ENCODE measurements at places on chromosomes 11 and 22.

GRCh38 chr11:129770993-129771392 is 44.7 kb upstream of the TMEM45B start:
- DNase-seq, result no peak

DNA sequence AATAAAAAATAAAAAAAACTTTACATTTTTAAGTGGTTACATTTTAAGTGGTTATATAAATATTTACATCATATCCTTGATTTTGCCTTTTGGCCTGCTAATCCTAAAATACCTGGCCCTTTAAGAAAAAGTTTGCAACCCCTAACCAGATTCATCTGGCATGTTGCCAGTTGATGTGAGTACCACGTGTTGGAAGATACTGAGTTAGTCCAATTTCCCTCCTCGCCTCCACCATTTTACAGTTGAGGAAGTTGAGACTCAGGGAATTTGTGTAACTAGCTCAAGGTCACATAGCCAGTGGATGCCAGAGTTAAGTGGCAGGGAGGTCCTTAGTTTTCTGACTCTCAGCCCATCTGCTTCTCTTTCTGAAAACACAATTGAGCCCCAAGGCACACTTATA is 5.1 kb downstream of the ELF5 start:
- no peak for DNase-seq

DNA sequence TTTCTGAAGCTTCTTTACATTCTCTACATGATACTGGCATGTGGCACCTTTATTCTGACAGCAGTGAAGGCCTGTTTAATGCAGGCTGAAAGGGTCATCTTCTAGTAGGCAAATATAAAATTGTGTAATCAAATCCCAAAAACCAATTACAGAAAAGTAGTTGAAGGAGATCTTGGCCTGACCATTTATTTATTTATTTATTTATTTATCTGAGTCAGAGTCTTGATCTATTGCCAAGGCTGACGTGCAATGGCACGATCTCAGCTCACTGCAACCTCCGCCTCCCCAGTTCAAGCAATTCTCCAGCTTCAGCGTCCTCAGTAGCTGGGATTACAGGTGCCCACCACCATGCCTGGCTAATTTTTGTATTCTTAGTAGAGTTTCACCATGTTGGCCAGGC is 22.7 kb upstream of the CECR2 start:
- no peak for DNase-seq

GRCh38 chr11:104394508-104394907 is 230.6 kb upstream of the PDGFD start:
- no peak for DNase-seq

DNA sequence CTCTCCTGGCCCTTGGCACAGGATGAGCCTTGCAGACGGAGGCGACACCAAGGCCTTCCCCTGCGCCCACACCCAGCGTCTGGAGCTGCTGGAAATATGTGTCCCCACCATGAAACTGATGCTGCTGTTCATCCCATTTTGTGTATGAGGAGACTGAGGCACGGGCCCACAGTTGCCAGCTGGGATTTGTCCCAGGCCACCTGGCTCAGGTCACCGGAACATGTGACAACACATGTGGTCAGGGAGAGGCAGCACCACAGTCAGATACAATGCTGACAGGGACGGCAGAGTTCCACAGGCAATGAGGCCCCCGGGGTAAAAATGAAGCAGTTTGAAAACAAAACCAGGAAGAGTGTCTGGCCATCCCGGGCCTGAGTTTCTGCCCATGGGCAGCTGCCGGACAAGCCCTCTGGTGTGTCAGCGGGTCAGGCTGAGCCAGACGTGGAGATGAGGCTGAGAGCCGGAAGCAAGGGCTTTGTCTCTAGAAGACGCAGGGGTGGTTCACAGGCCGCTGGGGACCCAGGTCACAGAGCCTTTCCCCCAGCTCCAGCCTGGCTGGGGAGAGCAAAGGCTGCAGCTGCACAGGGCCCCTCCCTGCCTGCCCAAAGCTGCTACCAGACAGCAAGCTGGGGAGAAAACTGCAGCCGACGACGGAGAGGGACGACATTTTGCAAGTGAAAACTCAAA is 80.7 kb downstream of the CDKN1C start:
- DNase-seq, result no peak

DNA sequence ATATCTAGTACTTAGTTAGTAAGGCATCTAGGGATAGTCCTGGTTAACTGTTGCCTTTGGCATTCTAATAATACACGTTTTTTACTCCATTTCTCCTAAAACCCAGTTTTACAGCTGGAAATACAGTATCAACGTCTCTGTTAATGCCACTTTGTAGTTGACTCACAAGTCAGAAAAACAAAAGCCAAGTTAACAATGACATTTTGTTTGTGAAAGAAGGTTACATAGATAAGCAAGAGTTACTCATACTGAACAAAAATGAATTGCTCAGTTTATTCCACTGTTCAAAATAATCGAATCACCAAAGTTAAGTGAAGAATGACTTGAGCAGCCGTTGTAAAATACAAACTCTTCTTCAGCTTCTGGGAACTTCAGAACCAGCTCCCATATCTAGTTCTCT is 540.3 kb downstream of the ETS1 start:
- no peak for DNase-seq

GRCh38 chr11:116885951-116886655 is 48.7 kb upstream of the APOA1 start:
- DNase-seq, result no peak

- no peak for DNase-seq
Observed at GRCh38 chr11:116874251-116874650, 36.8 kb upstream of the APOA1 start.

DNA sequence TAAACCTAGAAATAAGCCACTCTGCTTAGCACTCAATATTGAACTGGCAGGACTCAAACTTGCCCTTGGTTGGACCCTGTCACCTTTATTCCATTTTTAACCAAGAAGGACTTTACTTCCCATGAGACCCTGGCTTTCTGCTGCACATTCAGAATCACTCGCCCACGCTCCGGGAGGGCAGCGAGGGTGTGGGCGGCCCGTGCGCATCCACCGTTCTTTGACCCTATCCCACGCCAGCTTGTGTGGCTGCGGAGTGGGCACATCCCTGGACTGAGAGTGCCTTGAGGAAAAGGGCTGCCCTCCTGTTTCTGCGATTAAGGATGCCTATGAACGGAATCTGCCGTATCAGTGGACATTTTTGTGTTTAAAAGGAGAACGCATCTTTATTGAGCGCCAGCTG is 39.6 kb downstream of the TRIM44 start:
- DNase-seq, result no peak

- no peak for DNase-seq
Observed at GRCh38 chr11:295351-296170, 3.8 kb downstream of the IFITM5 start.

GRCh38 chr11:35114906-35115687 is 23.9 kb upstream of the CD44 start:
- DNase-seq, result no peak

DNA sequence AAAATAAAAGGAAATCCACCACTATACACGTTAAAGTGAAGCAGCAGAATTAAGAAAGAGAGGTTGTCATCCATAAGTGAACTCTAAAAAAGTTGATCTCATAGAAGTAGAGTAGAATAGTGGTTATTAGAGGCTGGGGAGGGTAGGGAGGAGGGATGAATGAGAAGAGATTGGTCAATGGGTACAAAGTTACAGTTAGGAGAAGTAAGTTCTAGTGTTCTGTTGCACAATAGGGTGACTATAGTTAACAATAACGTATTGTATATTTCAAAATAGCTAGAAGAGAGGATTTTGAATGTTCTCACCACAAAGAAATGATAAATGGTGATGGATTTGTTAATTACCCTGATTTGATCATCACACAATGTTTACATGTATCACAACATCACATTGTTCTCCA is 72.0 kb downstream of the CD82 start:
- DNase-seq, result no peak

DNA sequence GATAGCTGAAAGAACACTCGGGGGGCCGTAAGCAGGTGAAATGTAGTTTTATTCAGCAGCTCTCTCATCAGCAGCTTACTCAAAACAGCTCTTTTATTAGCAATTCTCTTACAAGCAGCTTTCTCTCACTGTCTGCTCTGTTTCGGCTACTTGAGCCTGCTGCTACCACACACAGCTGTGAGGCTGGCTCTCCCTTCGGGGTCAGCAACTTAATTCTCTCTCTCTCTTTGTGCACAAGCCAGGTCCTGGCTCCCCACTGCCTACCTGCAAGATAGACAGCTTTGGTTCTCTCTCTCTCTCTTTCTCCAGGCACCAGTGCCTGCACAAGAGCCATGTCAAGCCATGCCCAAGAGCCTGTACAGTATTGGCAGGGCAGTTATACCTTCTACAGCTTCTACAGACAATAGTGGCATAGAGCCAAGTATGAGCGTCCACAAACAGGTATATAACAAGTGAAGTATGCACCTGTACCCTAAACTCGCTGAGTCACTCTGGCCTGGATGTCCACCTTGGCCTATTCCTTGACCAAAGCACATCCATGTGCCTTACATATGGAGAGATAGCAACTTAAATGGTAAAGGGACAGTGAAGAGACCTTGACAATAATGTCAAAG is 110.8 kb downstream of the MTNR1B start:
- no peak for DNase-seq

GRCh38 chr11:120613264-120614226 is 102.0 kb downstream of the GRIK4 start:
- DNase-seq, result peak; percentile 76

DNA sequence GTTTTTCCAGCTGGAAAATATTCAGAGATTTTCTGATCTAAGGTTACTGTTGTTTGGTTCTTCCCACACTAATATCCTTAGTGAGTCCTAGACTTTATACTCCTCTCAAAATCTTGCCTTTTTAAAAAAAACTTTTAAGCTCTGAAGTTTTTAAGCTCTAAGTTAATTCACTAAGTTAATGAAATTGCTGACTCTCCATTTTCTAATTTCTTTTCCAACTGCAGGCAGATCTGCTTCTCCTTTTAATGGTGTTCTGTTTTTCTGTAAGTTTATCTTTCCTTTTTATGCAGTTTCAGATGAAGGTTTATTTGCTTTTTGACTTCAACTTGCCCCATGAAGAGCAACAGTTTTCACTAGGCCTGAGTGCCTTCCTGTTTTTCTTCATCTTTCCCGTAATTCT is 125.8 kb upstream of the ARHGAP42 start:
- DNase-seq, result no peak

DNA sequence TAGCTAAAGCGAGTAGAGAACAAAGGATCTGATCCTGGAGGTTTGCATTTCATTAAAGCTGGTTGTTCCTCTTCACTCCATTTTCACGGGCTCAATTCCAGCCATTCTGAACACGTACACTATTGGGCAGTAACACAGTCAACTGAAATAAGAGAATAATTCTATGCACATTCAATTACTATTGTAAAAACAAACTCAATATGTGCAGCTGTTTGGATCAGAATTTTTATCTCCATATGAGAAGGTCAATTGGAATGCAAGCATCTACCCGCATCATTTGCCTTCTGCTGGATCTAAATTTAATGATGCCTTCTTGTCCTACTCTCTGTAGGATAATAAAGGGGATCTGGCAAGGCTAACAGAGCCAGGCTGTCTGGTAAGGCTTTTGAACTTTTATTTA is 562.8 kb upstream of the CCDC179 start:
- DNase-seq, result no peak

GRCh38 chr11:61057615-61058014 is 44.7 kb upstream of the CD5 start:
- no peak for DNase-seq

DNA sequence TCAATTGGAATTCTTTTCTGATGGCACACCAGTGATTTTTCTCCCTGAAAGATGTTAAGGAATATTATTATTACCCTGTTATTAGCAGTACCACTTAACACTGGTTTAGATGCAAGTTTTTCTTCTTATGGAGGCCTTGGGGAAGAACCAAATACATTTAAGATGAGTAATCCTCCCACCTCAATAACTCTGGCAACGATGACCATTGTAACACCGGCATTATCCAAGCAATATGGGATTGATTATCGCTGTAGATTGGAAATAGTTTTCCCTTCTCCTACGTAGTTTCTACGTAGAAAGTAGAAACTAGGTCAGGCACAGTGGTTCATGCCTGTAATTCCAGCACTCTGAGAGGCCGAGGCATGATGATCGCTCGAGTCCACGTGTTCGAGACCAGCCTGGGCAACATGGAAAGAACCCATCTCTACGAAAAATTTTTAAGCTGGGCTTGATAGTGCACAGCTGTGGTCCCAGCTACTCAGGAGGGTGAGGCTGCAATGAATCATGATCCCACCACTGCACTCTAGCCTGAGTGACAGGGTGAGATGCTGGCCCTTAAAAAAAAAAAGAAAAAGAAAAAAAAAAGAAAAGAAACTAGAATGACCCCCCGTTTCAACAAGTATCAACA is 45.5 kb downstream of the PACSIN2 start:
- no peak for DNase-seq

DNA sequence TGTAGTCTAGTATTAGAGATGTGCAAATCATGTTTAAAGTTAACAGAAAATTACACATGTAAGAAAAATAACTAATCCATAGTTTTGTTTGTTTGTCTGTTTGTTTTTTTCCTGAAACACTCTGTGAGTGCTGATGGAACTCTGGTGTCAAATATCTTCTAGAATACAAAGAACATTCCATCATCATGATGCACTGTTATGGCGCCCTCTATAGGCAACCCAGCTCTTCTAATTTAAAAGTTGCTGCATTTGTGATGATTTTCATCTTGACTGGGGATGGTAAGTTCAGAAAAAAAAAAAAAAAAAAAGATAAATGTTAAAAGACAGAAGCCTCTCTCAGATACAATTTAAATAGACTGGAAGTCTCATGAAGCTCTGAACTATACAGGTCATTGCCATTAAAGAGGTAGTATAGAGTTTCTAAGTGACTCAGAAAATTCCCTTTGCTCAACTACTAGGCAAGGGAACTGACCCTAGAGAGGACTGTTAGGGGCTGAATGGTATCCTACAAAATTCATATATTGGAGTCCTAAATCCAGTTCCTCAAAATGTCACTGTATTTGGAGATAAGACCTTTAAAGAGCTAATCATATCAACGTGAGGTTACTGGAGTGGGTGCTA is 597.2 kb upstream of the ANO3 start:
- no peak for DNase-seq

DNA sequence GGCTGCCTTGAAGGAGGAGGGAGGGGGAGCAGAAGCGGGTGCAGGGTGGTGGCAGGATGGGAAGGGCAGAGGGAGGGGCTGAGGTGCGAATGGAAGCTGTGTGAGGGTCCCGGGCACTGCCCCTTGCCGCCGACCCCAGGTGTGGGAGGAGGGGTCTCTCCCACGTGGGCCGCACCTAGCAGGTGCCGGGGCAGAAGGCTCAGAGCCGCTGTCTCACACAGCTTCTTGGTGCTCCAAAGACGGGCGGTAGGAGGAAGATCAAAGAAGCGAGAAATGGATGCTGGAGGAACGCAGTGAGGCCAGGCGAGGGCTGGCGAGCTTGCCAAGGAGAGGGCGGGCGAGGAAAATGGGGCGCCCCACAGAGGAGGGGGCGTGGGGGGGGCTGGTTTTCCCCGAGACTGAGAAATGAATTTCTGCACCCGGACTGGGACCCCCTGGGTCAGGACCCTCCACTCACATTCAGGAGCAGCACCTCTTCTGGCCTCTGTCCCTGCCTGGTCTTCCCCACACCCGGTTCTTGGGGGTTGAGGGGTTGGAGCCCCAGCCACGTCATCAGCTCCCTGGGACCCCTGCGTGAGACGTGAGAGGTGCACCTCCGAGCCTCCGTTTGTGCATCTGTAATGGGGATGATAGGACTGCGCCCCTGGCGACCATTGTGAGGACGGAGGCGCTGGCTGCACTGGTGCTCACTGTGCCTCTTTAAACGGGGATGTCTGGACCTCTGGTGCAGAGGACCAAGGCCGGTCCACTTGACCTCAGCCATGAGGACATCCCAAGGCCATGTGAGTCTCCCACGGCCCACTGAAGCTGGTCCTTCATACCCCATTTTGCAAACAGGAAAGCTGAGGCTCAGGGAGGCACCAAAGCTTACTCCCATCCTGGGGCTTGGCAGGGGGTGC is 16.8 kb downstream of the LSP1 start:
- peak; percentile 64 for DNase-seq

- no peak for DNase-seq
Observed at GRCh38 chr11:125910226-125910849, 6.0 kb downstream of the DDX25 start.
